Renal cortical epithelial cell (primary cell): ENCODE measurements at places on chromosomes 12 and 14. TPM values are rescaled to one million over a fixed set of nuclear protein-coding genes. Genes with fewer than 3 reads are reported as not detected.

FAM181A gene
- not detected in 2 replicates for total RNA-seq

NUDT4 gene
- 35.2 and 35.8 TPM in 2 replicates for total RNA-seq

CFAP54 gene
- 3.3 and 11.3 TPM in 2 replicates for total RNA-seq

RASAL1 gene
- total RNA-seq, result 16.3 and 36.5 TPM in 2 replicates
